Cortex of kidney (tissue), 1 donor: ENCODE measurements at places on chromosomes 5 and 9.

DNA sequence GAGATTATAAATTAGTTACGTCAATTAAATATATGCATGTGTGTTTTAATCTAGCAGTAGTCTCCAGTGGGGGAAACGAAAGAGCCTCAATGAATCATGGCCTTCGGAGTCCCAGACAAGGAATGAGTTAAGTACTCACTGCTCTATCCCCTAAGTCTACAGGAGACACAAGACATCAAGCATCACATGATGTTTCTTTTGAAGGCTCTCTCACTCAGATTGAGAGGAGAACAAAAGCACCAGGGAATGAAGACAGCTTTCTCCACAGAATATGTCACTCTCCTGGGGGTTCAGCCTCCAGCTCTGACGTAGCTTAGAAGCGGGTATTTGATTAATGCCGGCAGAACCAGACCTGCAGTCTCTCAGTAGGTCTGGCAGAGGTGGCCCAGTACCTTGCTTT is 381.4 kb downstream of the ACTL7B start:
- DNase-seq = no peak

DNA sequence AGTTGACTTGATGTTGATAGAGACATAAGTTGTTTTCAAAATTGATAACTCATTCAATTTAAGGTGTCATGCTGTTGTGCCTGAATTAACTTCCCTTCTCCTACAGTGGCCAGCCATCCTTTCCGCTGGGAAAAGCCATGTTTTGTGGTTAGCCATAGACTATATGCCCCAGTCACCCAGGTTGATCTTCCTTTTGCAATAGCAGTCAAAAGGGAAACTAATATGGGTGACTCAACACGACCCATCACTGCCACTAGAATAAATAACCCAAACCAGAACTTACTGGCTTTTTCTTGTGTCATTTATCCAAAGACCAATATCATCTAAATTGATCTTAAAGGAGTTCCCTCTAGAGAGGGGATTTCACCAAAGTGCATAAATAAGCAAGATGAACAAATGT is 87.4 kb downstream of the PTCD2 start:
- DNase-seq = no peak

DNA sequence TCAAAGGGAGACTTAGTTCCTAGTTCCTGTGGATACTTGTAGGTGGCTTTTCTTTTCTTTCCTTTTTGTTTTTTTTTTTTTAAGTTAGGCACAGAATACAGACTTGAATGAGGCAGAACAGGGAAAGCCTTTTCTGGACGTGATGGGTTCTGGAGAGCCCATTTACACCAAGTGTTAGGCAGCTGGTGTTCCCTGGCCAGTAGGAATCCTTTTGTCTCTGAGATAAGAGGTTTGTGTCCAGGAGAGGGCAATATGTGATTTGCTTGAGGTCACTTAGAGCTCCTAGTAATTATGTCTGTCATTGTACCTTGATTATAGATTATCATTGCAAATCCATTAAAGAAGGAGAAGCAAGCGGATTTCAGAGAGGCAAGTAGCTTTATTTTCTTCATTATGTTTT is 9.1 kb downstream of the MEGF10 start:
- no peak for DNase-seq

- no peak for DNase-seq
Measured at GRCh38 chr9:107749787-107750444, 260.3 kb upstream of the KLF4 start.

- no peak for DNase-seq
Measured at GRCh38 chr9:79660615-79661014, 88.8 kb downstream of the TLE4 start.

- no peak for DNase-seq
Measured at GRCh38 chr9:90073186-90073945, 468.6 kb downstream of the GADD45G start.

DNA sequence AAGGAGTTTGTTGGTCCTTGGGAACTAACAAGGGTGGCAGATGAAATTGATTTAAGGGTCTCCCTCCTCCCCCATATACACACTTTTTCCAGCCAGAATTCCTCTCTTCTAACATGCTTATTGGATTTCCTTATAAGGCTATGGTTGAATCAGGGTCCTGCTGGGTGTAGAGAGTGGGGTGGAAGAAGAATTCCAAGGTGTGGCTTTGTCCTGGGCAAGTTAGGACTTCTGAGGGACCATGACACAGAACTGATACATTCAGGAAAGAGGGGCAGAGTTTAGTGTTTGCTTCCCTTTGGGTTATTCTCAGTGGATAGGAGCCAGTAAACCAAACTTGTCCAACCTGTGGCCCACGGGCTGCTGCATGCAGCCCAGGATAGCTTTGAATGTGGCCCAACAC is 116.5 kb downstream of the SNX18 start:
- DNase-seq = no peak
